ENCODE measurements at places on chromosomes 7 and 10.

DNA sequence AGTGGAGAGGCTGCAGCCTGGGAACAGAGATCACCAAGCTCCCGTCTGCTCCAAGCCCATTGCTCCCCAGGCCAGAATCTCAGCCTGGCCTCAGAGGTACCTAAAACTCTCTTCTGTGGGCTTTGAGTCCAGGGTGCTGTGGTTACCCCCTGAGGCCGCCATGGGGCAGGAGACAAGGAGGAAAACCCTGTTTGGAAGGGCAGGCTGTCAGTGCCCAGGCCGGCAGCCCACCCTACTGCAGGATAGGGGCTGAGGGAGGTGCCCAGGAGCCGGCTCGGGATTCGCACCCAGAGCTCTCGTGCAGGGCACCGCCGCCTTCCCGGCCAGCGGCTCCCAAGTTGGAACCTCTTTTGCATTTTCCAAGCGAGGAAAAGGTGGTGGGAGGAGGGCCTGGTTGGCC, 24.5 kb downstream of the UNCX start:
- no peak for DNase-seq

DNA sequence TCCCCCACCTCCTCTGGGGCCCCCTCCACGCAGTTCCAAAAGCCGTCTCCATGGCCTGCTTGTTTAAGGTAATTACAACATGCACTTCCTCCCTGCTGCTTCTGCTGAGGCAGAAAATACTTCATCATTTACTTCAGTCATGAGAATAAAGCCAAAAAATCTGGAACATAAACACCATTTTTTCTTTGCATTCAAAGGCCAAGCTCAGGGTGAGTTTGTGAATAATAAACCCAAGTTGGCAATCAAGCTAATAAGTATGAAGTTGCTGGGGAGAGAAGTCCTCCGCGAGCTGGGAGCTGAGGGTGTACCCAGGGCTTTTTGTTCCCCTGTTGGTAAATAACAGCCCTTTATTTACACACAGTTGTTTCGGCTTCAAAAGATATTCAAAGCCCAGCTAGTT, 70.5 kb downstream of the FAM204A start:
- no peak for DNase-seq

- no peak for DNase-seq
Measured at GRCh38 chr7:7582596-7582995, 15.9 kb downstream of the MIOS start.

- DNase-seq, result no peak
Measured at GRCh38 chr7:127850195-127850594, 181.0 kb downstream of the LRRC4 start.

DNA sequence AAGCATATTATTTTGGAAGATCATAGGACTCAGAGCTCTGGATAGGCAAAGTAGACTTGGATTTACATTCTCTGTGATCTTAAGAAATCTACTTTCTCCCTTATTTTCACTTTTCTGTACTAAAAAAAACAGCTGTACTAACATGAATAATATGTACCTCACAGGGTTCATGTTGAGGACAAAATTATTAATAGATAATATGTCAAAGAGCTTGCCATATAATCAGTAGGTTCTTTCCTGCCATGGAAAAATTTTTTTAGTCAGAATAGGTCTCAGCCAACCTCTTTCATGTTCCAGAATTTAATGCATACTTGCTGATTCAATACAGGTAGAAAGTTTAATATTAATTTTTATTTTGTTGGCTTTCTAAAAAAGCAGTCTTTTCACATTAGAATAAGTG, 780.3 kb upstream of the C7orf33 start:
- no peak for DNase-seq

DNA sequence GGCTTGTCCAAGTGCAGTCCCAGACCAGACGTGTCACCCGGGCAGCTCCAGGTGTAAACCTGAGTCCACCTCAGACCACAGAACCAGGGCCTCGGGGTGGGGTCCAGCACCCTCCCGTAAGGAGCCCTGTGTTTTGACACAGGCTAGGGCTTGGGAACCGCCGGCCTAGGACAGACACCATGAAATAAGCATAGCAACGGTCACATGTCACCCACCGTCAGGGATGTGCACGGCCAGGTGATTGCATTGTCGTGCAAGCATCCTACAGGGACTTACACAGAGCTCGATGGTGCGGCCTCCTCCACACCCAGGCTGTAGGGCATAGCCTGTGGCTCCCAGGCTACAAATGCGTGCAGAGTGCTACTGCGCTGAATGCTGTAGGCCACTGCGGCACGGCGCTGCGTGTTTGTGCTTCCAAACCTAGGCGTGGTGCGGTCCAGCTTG, 10.6 kb downstream of the ZFAND2A start:
- DNase-seq, result no peak

DNA sequence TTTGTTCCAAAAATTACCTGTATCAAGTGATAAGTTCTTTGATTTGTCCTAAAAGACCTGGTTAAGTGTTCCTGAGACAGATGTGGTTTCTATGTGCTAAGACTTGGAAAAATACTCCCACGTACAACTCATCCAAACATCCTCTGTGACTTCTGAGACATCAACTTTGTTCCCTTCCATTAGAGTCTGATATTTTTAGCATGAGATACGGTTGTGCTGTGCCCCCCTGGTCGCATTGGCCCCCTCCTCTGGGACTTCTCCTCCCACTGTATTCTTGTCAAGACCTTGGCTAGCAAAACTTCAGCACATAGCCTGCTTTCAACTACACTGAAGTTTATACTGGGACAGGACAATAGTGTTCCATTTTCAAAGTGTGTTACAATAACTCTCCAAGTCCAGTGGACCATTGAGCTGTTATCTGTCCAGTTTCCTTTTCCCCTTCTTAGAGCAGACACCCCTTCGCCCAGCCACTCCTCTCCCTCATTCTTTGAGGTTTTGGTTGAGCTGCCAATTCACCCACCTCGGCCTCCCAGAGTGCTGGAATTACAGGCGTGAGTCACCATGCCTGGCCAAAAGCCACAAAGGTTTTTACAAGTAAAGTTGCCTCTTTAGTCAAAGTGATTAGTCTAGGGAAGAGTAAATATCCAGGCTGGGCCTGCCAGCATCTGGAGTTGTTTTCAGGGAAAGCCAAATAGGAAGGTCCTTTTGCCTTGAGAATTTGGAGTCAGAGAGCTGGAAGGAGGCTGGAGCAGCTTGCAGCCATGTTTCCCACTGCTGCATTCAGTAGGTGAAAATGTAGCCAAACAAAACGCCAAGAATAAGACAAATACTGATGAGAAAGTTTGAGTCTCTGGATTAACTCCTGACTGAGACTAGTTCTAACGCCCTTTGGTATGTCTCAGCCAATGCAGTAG, 17.8 kb upstream of the PDLIM1 start:
- no peak for DNase-seq

DNA sequence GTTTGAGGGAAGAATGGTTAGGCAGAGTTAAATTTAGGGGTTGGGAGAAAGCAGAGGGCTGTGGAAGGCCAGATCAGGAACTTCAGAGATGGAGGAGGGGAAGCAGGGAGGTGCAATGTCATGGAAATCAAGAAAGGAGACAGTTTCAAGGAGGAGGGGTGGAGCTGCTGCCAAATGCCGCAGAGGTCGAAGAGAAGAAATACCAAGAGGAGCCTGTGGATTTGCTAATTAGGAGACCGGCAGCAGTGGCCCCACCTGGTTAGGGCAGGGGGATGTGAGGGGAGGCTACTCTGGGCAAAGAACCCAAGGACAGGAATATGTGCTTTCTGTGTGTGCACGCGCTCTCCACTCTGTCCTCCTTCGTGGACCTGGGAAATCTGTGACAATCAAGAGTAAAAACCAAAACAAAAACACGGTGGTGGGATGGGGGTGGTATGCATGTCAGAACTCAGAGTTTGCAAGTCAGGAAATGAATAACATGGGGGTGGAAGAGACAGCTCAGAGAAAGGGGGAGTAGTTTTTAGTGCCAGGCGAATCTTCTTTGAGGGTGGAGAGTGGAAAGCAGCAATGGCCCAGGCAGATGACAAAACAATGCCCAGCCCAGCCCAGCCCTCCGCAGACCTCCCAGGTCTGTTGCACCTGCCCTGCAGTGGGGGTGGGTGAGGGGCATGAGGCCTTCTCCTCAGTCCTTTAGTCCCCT, 102.9 kb upstream of the PAX2 start:
- no peak for DNase-seq

GRCh38 chr10:111146025-111146640, 69.3 kb downstream of the ADRA2A start:
- DNase-seq, result no peak

Measured in NCI-H1694 (cell line).